ENCODE measurements at places on chromosomes 1 and 21.

DNA sequence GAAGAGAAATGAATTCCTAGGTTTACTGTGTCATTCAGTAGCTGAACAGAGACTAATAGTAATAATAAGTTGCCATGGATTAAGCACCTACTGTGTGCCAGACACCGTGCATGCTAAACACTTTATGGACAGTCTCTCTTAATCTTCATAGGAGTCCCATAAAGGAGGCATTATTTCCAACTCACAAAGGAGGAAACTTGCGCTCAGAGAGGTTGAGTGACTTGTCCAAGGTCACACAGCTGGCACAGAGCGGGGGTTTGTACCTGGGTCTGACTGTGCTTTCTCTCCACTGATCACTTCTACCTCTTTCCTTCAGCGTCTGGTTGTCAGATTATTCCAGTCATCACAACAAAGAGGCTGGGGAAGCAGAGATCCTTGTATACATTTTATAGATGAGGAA is 91.3 kb downstream of the KIRREL1 start:
- DNase-seq, result no peak

GRCh38 chr1:29542548-29542947 is 306.2 kb downstream of the PTPRU start:
- DNase-seq, result no peak

DNA sequence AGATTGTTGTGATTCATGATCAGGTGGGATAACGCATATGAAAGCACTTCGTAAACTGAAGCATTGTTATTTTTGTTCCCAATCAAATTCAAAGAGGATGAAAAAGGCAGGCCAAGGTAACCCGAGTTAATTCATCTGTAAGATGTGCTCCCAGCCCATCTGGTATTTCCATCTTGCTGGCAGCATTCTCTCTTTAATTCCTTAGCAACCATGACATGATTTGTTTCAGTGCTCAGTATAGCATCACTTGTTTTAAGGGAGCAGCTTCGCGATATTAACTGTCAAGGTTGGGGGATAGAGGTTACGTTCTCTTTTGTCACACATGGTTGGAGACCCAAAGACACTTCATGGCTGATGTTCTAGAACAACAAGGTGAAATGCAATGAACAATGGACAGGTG is 6.4 kb downstream of the TSPAN2 start:
- DNase-seq, result no peak

DNA sequence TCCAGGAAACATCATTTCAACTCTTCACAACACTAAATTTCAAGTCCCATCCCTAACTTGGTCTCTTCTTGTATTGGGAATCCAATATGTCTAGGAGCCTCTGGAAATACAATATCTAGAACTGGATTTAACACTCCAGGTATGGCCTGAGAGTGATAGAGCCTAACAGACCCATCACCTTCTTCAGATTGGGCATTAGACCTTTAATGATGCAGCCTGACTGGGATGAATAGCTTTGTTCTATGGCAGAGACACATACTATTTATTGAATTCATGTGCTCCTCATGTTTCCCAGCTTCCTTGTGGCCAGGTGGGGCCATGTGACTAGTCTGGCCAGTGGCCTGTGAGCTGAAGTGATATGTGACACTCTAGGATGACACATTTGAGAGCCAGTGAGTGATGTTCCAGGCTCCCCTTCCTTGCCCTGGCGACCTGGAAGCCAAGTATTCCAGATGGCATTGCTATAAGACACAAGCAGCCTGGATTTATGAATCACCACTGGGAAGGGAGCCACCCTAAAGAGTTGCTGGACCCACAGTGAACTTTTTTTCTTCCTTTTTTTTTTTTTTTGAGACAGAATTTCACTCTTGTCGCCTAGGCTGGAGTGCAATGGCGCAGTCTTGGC is 31.0 kb upstream of the POU3F1 start:
- no peak for DNase-seq

- DNase-seq, result no peak
These were observed 117.6 kb downstream of the KCNN3 start for GRCh38 chr1:154752273-154753030.

DNA sequence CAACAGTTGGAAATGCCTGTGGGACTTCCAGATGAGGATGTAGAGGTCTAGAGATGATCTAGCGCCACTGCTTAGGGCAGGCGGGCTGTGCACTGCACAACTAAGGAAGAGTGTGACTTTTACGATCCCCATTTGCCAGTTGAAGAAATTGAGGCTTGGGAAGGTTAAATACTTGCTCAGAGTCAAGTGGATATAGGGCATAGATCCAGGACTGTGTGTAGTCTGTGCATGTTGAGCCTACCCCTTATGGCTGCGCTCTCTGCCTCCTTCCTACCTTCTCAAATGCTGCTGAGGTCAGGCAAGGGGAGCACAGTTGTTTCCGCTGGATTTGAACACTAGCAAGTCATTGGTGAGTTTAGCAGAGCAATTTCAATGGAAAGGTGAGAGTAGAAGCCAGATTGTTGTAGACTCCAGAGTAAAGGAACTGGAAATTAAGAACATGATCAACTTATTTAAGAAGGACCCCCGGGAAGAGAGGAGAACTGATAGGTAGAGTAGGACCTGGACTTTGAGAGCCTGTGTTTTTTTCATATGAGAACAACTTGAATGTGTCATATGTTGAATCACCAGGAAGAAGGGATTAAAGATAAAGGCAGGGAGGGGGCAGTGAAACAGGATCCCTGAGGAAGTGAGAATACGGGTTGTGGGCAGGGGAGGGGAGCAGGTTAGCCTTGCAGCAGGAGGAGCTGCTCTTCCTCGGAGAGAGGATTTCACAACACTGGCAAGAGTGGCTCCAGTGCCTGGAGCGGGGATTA is 2.7 kb downstream of the CAPN2 start:
- DNase-seq, result no peak

DNA sequence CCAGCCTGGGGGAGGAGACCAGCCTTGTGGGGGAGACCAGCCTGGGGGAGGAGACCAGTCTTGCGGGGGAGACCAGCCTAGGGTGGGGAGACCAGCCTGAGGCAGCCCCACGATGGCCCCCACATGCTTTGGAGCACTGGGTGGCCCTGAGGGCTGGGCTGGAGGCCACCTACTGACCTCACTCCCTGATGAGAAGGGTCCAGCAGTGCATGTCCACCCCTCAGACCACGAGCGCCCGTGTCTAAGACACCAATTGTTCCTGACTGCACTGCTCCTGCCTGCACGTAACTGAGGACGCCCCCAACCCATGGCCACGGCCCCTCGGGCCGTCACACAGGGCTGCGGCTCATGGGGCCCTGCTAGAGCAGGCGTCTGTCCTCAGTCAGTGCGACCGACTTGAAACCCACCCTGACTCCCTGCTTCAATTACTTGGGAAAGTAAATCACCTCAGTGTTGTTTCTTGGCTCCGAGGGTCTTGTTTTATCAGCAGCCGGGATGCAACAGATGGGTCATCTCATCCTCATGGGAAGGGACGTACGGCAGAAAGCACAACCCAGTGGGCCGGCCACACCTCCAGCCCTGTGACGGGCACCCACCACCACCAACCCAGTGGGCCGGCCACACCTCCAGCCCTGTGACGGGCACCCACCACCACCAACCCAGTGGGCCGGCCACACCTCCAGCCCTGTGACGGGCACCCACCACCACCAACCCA is at the start of gene SPATC1L:
Gene SPATC1L, minus strand, starts transcription at position 550 of the 715 bp plus-strand sequence. CDS start 1,643 bp downstream, outside the sequence.
- DNase-seq, result no peak

DNA sequence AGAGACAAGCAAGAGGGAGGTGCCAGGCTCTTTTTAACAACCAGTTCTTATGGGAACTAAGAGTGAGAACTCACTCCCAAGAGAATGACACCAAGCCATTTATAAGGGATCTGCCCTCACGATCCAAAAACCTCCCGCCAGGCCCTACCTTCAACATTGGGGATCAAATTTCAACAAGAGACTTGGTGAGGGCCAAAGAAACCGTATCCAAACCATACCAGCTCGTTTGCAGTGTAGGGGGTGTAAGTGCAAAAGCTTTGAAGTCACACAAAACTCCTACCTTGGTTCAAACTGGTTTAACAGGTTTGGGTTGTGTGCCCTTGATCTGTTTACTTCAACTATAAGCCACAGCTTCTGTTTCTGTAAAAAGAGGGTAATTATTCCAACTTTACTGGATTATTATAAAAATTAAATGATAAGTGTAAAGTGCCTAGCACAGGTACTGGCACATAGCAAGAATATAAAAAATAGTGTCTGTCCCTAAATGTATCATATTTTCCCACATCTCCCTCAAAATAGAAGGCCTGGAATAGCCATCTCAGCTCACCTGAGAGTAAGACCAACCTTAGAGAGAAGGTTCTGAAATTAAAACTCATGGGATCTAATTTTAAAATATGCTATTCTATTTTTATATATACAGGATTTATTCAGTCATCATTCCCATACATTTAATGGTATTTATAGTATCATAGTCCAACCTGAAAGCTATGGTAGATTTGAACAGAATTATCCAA is 7.0 kb upstream of the USP25 start:
- DNase-seq, result no peak

- no peak for DNase-seq
These were observed 28.5 kb upstream of the EPS8L3 start for GRCh38 chr1:109792056-109792831.

- DNase-seq, result no peak
These were observed 1512.5 kb upstream of the B3GALT2 start for GRCh38 chr1:194698908-194699318.

DNA sequence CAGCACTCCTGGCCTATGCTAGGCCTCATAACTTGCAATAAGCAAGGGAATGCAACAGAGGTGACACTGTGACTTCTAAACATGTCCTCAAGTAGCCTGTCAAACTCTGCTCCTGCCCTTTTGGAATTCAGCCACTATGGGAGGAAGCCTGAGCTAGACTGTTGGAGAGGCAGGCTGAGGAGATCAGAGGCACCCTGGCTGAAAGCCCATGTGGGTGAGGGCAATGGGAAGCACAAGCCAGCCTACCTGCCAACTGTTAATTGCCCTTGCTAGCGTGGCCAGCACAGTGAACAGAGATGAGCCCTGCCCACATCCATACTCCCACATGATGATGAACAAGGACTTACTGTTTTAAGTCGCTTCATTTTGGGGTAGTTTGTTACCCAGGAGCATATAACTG is 17.7 kb downstream of the GNB1 start:
- DNase-seq, result no peak

- DNase-seq, result no peak
These were observed 95.2 kb downstream of the SPATA46 start for GRCh38 chr1:162281426-162281825.

DNA sequence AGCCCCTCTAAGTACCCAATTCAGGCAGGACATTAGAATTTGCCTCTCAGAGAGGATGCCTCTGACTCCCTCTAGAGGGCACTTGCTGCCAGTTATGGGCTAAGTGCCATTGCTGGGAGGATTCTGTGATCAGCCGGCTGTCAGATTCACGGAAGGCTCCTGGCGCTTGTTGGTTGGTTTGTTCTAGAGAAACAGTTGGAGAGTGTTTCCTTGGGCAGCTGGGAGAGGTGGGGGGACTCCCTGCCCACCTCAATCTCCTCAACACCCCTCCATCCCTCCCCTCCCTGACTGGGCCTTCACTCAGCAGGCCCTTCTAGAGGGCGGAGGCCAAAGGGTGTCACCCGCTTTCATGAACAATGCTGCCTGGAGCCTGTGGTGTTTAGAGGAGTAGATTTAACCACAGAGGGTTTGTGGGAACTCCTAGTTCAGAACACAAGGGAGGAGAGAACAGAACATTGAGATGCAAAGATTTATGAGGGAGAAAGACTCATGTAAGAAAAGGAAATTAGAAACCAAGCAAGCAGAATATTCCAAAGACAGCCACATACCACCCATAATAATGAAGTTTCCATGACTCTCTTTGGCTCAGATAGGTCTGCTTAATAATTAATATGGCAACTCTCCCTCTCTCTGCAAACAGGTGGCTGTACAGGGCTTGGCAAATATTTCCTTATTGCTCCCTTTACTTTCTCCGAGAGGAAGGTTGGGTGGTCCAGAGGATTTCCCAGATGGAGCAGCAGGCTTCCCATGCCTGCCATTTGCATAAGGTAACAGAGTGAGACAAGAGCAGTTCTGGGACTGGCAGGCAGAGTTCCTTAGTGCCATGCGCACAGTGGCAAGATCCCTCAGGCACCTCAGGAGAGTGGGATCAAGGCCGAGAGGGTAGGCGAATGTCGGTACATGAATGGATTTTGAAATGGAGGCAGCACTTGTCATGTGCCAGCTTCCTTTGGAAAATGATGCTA is 30.0 kb upstream of the ACP6 start:
- DNase-seq, result no peak

DNA sequence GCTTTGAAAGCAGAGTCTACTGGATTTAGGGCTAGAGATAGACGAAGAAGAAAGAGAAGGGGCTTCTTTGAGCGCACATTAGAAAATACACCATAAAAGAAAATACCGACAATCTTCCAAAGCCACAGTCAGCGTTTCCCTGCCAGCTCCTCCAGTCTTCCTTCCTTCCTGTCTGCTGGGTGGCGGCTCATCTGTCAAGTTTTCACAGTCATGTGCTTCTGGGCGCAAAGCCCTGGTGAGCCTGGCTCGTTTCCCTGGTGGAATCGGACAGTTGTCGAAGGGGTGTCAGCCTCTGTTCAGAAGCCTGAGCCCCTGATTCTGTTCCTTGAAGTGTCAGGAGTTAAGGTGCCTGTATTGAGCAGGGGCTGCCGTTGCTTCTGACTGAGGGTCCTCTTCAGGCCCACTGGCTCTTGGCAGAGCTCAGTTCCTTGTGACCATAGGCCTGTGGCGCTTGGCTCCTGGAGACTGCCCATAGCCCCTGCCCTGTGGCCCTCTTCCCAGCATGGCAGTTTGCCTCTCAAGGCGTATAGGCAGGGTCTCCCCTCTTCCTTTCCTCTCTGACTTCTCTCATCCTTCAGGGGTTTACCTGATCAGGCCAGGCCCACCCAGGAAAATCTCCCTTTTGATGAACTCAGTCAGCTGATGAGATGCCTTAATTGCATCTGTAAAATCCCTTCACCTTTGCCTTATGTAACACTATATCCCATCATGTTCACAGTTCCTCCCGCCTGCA is 58.6 kb downstream of the ADARB1 start:
- no peak for DNase-seq

DNA sequence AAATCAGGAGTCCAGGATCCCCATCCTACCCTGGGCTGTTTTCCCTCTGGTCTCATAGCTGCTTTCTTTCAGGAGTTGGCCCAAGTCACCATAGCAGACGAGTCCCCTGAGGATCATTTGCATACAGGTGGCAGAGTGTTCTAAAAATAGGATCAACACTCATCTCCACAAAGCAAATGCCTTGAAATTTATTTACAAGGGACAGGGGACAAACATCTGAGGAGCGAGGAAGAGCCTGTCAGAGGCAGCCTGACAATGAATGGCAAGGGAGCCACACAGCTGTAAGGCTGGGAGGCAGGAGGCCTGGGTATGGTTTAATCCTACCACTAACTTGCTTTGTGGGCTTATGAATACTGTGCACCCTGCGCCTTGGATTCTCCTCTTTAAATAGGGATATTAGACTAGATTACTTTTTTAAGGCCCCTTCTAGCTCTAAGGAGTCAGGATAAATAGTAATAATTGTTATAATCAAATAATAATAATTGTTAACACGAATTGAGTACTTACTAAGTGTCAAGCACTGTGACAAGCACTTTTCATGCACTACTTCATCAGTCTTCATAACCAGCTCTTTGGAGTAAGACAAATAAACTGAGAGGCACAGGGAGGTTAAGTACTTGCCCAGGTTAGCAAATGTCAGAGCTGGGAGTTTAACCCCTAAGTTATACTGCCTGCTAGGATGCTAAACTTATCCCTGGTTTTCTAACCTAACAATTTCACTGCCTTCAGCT is 34.5 kb downstream of the RAB3B start:
- no peak for DNase-seq

GRCh38 chr1:221715321-221716169 is 26.3 kb downstream of the DUSP10 start:
- DNase-seq, result no peak

GRCh38 chr1:235999259-235999925 is 65.5 kb downstream of the NID1 start:
- DNase-seq, result peak; percentile 36

- no peak for DNase-seq
These were observed 21.8 kb upstream of the SDHB start for GRCh38 chr1:17075470-17076255.
